Activated T-cell treated with anti-CD3 and anti-CD28 coated beads for 24 hours (primary cell): ENCODE measurements at places on chromosomes 6 and 20.

DNA sequence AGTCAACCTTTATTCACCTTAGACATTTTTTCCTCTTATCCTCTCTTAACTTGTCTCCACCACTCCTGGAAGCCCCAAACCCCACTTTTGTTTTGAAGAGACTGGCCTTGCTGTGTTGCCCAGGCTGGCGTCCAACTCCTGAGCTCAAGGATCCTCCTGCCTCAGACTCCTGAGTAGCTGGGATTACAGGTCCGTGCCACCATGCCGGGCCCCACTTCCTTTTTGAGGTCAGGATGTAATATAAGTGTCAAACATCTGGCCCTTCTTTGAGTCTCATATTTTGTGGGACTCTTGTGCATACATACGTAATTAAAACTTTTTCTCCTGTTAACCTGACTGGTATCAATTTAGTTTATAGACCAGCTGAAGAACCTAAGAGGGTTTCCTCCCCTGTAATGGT lies 1.4 kb upstream of the CDK19 start:
- no peak for DNase-seq

DNA sequence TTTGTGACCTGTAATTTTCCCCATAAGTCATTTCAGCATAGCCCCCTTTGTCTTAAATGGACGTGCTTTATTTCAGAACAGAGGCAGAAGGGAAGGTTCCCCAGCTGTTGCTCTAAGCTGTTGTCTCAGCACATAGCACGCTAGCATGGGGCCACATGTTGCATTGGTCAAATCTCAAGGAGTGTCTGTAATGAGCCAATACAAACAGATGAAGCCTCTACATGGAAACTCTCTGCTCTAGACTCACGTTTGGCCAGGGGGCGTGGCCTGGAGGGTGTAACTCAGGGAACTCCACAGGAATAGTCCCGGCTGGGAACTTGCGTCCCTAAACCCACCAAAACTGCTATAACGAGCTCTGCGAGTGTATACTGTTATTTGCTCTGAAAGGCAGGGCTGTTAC lies 35.2 kb upstream of the SLC22A2 start:
- DNase-seq: no peak

GRCh38 chr20:47358672-47359529 lies 2.4 kb upstream of the ZMYND8 start:
- DNase-seq: no peak

- no peak for DNase-seq
These were observed 84.5 kb upstream of the EYA4 start for GRCh38 chr6:133156689-133157088.

- DNase-seq: no peak
These were observed 152.2 kb downstream of the LINC00237 start for GRCh38 chr20:20953738-20954618.

DNA sequence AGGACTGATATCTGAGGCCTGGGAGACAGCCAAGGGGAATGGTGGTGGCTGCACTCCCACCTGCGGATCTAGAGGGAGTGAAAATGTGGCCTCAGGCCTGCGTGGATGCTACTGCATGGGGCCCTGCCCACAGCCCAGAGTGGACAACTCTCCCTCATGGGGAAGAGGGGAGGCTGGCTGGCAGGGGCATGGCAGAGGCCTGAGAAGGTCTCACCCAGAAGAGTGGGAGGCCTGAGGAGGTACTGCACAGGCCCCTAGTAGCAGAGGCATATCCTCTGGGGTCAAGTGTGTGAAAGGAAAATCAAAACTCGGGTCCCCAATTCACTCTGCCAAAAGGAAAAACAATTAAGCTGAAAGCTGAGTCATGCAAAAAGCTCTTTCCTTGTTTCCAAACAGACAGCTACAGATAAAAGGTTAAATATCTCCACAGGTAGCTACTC lies 158.2 kb downstream of the AKAP7 start:
- DNase-seq: no peak

DNA sequence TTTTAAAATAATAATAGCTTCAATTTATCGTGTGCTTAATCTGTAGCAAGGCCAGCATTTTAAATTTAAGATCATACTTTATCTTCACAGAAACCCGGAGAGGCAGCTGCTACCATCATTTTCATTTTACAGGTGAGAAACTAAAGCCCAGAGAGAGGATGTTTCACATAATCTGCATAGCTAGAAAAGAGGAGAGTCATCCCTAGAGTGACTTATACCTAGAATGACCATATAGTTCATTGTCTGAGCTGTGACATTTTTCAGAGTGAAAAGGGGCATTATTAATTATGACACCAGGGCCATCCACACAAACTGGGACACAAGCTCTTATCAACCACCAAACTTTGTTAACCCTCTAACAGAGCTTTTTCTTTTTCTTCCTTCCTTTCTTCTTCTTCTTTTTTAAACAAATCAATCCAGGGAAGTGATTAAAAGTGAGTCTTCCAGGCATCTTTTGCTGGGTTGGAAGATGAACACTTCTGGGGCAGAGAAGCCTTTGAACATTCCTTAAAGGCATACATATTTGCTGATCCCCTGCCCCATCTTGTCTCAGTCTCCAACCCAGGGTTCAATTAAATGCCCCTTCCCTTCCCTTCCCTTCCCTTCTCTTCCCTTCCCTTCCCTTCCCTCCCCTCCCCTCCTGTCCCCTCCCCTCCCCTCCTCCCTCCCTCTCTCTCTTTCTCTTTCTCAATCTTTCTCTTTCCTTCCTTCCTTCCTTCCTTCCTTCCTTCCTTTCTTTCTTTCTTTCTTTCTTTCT lies 272.5 kb upstream of the JAG1 start:
- DNase-seq: no peak

DNA sequence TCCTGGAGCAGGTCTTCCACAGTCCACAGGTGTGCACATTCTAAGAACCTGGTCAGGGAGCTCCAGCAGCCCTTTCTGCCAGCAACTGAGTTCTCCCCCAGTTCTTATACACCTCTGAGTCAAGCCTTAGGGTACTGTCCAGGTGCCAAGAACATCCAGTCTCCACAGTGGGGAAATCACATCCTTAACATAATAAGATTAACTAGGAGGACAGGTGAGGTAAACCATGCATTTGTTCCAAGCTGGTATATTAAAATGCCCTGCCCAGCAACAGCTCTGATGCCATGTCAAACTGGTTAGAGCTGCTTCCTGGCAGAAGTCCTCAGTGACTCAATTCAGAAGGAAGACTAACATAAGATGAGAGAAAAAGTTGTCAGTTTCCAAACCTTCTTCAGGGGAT lies 303.9 kb upstream of the SGK1 start:
- no peak for DNase-seq

- DNase-seq: no peak
These were observed 244.8 kb upstream of the TENT5A start for GRCh38 chr6:81997090-81997926.

DNA sequence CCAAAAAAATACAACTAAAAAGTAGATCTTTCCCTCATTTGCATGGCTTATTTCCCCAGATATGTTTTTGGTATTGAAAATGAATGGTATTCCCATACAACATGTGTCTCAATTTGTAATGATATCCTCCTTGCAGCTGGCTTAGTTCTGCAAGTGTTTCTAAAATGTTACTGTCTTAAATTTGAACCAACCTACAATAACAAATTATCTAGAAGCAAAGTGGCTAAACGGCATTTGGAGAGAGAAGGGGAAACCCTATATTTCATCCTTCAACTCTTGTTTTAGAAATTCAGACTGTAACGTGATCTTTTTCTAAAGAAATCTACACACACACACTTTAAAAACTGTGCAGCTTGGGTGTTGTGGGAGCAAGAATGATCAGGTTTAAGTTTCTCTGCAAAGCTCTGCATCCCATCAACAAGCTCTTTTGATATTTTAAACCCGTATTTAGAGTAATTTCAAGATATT lies 153.0 kb downstream of the SOBP start:
- no peak for DNase-seq

DNA sequence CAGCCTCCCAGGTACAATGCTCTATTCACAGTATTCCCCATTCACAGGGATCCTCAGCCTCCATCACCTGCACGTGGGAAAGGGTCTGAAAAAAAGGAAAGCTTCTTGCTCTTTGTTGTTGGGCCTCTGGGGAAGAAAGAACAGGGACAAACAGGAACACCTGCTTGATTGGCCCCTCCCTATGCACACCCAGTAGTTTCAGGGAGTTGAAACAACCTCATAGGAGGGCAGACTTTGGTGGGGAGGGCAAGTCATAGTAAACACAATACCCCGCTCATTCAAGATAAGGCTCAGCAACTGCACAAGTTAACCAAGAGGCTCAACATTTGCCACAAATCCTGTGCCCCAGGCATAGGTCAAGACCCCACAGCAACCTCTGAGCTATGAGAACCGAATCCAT lies 1.7 kb downstream of the GHRH start:
- DNase-seq: no peak

GRCh38 chr20:63940472-63941266 lies 15.5 kb downstream of the UCKL1 start:
- DNase-seq: no peak

DNA sequence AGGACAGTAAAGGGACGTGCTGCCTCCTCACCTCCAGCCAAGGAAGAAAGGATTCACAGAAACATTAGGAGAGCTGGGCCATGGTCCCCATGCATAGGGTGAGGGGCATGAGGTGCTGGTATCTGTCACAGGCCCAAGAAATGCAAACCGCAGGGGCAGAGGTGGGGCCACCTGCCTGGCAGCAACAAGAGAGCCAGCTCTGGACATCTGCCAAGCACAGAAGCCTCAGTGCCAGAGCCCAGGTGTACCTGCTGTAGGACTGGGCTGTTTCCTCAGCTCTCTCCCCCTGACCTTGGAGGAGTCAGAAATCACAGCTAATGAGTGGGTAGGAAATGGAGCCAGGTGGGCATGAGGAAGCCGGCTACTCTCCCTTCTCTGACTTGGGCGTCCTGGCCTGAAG lies 45.3 kb downstream of the SLC2A12 start:
- no peak for DNase-seq

- no peak for DNase-seq
These were observed 59.3 kb downstream of the SHPRH start for GRCh38 chr6:145904868-145905267.

- no peak for DNase-seq
These were observed 96.3 kb downstream of the NFATC2 start for GRCh38 chr20:51446230-51446629.

DNA sequence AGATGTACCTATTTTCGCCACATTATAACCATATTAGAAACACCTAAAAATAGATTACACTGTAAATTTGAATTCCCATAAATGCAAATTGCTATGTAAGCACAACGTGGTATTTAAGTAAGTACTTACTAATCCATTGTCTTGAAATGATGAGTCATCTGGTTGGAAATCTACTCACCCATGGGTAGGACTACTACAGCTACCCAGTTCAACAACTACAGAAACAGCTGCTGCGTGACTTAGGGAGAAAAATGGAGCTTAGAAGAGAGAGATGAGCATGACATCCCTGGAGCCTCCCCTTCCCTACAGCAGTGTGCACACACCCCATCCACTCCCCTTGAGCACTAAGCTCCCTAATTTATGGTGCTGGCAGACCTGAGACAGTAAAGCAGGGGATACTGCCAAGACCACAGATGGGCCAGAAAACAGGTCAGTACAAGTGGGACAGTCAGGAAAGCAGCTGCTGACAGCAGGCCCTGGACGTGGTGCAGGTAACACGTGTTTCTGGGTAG lies 26.9 kb downstream of the RRAGD start:
- DNase-seq: no peak

DNA sequence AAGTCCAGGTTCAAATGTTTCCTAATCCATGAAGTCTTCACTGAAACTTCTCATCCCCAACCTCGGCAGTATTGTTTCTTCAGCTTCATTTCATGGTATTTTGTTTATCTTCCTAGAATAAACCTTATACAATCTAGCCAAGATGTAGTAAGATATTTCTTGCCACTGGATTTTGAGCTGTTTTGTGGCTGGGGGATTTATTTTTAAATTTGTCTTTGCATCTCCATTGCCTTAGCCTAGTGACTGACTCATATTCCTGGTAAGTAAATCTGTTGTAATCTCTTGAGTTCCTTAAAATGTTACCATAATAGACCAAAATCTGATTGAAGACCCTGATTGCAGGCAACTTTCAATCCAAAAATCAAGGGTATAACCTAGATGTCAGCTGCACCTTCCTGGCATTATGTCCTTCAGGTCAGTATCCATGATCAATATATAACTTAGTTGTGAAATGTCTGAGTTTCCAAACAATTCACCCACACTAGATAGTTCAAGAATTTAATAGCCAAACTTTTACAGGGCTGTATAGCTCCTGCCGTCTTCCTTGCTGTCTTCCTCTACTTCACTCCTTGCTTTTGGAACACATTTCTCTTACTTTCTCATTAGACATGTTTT lies 4.7 kb upstream of the TRMT11 start:
- DNase-seq: no peak

DNA sequence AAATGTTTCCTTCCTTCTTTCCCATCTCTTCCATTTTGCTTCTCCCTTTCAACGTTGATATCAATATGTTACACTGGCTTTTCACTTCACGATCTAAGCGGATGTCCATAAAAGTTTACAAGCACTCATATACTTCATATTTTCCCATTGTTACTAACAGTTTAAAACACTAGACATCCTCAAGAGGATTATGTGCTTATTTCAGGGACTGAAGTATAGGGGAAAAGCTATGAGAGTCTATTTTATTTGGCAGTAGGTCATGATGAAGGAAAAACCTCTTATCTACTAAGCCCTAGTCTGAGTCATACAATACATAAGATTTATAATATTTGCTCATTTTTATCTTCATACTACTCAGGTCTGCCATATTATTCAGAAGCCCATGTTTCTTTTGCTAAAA lies 20.6 kb upstream of the EPB41L2 start:
- no peak for DNase-seq
